ENCODE measurements at places on chromosomes 1 and 21.

GRCh38 chr1:234962340-234962989 lies 166.2 kb downstream of the TOMM20 start:
- DNase-seq = peak; percentile 100

DNA sequence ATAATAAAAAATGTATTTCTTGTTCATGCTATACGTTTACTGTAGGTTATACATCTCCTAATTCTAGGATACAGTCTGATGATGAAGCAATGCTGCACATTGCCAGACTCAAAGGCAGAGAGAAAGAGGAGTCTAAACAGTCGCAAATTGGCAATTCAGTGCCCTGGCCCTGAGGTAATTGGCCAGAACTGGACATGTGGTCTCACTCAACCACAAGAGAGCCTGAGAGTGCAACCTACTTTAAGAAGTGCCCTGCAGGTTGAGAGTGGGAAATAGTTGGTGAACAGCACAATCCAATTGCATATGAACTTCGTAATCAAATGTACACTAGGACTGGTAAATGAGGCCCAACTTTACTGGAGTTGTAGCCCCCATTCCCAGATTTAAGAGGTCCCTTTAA lies 5.0 kb upstream of the SLC35A3 start:
- no peak for DNase-seq

DNA sequence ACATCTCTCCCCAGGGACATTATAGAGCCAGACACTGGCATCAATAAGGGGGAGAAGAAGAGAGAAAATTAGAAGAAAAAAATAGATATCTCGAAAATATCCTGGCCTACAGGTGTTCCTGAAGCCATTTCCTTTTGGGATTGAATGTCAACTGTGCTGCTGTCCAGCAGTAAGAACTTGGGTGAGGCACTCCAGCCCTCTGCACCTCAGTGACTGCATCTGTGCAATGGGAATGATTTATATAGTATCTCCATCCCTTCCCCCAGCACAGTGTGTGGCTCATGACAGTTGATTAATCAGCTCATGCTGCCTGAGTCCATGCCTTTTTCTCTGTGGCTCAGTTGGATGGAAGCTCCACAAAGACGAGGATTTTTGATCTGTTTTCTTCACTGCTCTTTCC lies 74.1 kb upstream of the TINAGL1 start:
- DNase-seq = no peak

- DNase-seq = no peak
Observed at GRCh38 chr1:4089421-4090175, 189.5 kb upstream of the C1orf174 start.
